Renal cortical epithelial cell (primary cell): ENCODE measurements at places on chromosomes 13 and 19. TPM values are rescaled to one million over a fixed set of nuclear protein-coding genes. Genes with fewer than 3 reads are reported as not detected.

Gene SMIM44
- 2.1 TPM in 1 of 2 replicates, not detected in the other for total RNA-seq

DNA sequence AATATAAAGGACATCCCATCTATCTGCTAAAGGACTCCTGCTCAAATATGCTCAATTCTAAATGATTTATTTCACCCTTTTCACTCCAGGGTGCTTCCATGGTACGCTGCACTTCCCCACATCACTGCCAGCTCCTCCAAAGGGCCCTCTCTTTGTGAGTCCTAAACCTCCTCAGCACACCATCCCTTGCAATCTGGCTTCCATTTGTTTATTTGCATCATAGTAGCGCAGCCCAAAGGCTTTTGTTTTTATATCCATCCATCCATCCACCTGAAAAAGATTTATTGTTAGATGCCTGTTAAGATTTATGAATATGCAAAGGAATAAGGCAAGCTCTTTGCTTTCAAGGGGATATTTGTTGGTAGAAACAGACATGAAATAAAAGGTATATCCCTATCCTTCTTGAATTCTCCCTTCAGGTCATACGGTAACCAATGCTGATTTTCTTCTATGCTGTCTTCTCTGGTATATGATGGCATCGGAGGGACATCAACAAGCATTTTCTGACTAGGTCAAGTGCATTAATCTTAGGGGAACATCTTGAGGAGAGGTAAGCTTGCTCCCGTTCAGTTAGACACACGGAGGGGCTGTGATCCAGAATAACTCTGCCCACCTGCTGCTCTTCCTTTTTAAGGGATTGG, 397.6 kb downstream of the LIG4 start:
- no peak for DNase-seq

Gene EDNRB
- 0.25 and 0.35 TPM in 2 replicates for total RNA-seq

DNA sequence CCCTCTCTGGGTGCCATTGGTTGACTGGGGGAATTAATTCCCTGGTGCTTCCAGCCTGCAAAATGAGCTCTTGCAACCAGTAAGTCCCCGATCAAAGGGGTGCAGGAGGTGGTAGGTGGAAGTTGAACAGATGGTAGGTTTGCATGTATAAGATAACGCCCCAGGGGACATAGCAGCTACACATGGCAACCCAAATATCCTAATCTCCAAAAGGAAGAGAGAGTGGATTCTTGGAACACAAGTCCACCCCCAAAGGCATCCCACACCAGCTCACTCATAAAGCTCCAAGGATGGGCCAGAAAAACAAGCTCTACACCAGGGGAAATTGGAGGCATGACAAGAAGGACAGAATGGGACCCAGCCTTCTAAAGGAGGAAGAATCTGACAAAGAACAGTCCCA, 4.8 kb downstream of the CD209 start:
- no peak for DNase-seq

- no peak for DNase-seq
Measured at GRCh38 chr13:84249463-84249862, 367.2 kb upstream of the SLITRK1 start.

Gene ZNF414
- 3.5 and 10.6 TPM in 2 replicates for total RNA-seq

Gene CLEC17A
- not detected in 2 replicates for total RNA-seq

Gene DIRAS1
- total RNA-seq = 0.15 TPM in 1 of 2 replicates, not detected in the other

Gene MAST3
- total RNA-seq = 0.35 and 5.7 TPM in 2 replicates

Gene C1QTNF9
- total RNA-seq = not detected in 2 replicates

- DNase-seq = peak; percentile 38
Measured at GRCh38 chr13:91247768-91248167, 99.7 kb upstream of the MIR17HG start.

DNA sequence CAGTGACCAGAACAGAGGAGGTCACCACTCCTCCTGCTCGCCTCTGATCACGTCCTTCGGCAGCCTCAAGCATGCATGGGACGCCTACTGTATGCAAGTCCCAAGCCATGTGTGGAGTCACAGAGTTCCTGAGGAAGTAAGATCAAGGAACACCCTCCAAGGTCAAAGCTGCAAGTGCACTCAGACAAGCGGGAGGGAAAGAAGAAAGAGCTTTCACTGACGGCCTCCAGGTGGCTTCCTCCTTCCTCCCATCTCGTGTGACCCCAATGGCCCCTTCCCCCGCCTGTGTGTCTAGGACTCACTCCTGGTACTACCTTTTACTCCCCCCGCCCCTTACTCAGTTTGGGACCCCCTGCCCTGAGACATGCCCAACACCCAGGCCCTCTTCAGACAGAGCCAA, 6.1 kb downstream of the HAUS8 start:
- no peak for DNase-seq

- DNase-seq = no peak
Measured at GRCh38 chr13:21119526-21119925, 56.8 kb downstream of the SKA3 start.

DNA sequence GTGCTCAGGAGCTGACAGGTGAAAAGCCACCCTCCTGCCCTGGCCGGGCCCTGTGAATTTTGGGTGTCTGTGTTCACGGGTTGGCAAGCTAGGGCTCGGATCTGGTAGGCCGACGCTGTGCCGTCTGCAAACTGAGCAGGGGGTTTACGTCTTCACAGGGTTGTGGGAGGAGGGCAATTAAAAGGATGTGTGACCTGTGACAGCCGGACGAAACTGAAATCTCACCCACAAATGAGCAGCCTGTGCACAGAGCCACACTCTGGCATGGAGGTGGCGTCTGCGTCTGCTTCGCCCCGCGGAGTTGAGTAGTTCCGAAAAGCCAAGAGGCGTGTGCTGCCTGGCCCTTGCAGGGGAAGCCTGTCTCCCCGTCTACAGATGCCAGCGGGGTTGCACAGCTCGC, 117.3 kb downstream of the KDM4B start:
- DNase-seq = no peak

GRCh38 chr19:35636651-35637050, 4.9 kb upstream of the ETV2 start:
- DNase-seq = no peak

Gene NRTN
- 0.17 and 0.20 TPM in 2 replicates for total RNA-seq

GRCh38 chr19:47068246-47068645, 19.8 kb upstream of the TMEM160 start:
- no peak for DNase-seq

GRCh38 chr19:7928741-7929701, 3.1 kb upstream of the CTXN1 start:
- DNase-seq = peak; percentile 86

Gene NCR1
- total RNA-seq = not detected in 2 replicates

Gene C13orf42
- total RNA-seq = not detected in 2 replicates
